ENCODE measurements at places on chromosomes 1 and 21.

DNA sequence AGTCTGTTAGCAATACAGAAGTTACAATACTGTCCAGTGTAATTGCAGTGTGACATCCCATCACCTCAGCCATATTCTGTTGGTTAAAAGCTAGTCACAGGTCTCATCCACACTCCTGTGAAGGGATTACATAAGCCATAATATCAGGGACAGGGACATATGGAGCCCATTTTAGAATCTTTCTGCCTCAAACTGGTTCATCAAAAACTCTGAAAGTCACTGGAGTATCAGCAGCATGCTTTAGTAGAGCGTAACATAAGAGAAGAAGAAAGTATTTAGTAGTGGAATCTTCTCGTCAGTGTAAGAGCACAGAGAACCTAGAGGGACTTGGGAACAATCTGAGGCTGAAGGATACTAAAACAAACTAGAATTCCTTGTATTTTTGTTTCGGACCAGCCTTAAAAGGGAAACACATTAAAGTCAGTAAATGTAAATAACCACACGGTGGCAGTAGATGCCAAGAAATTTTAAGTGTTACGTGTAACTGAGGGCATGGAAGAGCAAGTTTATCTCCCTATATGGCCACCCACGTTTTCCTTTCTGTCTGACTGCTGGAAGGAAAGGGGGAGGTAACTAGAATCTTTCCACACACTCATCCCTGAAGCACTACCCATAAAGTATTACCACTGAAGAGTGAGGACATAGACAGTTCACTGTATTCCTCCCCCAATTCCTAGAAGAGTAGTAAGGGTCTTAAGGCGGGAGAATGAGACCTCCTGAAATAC, 41.6 kb upstream of the AGL start:
- DNase-seq, result no peak

DNA sequence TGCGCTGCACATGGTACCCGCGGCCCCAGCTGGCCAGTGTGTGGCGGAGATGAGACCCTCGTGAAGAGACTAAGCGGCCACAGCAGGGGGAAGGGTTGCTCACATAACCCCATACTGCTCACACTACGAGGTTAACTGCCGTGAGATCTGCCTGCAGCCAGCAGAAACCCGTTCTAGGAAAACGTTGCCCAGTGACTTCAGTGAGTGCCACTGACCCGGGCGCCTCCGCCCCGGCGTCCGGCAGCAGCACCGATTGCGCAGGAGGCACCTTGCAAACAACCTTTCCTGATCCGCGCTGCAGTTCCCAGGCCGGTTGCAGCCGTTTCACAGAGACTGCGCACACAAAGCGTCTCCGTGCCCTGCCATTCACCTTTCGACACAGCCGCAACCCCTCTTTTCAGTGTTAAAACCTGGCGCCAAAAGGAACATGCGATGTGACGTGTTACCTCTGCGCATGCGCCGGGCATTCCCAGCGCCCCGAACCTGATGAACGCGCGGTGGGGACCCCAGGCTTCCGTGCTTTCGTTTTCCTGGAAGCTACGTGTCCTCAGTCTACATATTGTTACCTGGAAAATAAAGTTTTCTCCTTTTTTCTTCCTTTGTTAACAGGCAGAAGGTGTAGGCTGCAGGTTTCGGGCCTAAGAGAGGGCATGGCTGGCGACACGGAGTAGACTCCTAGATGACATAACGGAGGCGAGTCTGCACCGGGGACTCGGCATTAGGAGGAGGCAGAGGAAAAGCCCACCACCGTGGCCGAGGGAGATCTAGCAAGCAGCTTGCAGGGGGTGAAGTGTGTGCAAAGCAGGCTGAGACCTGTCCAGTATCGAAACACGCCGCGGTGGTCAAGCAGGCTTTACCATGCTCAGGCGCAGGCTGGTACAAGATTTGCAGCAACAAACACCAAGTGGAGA, 8.9 kb downstream of the VPS26C start:
- DNase-seq, result peak; percentile 64

- no peak for DNase-seq
These were observed 70.7 kb upstream of the ESRRG start for GRCh38 chr1:216793973-216794372.

GRCh38 chr1:82587371-82587770, 786.6 kb downstream of the ADGRL2 start:
- no peak for DNase-seq

DNA sequence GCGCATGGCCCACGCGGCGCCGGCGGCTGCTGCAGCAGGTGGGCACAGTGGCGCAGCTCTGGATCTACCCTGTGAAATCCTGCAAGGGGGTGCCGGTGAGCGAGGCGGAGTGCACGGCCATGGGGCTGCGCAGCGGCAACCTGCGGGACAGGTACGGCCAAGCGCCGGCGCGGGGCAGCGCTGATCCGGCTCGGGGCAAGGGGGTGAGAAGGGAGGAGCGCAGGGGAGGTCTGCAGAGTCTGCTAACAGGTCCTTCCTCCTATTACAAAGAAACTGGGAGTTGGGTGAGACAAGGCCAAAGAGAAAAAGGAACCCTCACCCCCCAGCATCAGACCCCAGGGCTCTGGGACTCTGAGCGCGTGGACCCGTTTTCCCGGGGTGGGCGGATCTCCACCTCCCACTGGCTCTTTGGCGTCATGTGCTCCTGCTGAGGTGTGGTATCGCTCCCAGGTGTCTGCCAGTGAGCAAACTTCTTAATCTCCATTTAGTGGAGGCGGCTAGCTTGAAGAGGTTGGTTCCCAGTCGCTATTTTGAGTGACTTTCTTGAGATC, 431 bp downstream of the MTARC1 start:
- no peak for DNase-seq

GRCh38 chr1:41664861-41665640, 180.6 kb upstream of the EDN2 start:
- DNase-seq, result no peak

DNA sequence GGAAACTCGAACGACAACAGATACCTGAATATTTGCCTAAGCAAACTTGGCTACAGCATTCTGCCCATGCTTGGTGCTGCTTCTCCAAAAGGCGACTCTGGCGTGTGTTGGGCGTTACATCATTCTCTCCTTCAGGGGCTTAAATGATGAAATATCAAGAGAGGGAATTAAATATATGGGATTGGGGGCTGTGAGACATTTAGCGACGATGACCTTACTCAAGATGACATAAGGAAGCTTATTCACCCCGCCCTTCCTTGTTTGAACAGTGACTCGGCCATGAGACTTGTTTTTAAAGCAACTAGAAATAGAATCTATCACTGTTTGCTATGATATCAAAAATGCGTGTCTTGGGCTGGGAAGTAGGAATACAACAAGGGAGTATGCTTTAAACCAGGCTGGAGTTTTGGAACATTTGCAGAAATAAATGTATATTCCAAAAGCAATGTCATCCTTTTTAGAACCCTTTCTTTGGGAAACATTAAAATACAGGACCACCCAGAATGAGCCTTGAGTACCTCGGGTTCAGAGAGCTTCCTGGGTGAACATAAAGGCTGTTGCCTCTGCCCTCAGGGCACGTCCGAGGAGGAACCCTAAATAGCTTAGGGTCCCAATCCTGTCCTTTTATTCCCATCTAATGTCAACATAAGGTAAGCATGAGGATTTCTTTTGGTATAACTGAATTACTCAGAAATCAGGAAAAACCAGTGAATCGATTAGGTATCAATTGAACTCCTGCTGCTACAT, 123.3 kb upstream of the SLC45A1 start:
- DNase-seq, result no peak

DNA sequence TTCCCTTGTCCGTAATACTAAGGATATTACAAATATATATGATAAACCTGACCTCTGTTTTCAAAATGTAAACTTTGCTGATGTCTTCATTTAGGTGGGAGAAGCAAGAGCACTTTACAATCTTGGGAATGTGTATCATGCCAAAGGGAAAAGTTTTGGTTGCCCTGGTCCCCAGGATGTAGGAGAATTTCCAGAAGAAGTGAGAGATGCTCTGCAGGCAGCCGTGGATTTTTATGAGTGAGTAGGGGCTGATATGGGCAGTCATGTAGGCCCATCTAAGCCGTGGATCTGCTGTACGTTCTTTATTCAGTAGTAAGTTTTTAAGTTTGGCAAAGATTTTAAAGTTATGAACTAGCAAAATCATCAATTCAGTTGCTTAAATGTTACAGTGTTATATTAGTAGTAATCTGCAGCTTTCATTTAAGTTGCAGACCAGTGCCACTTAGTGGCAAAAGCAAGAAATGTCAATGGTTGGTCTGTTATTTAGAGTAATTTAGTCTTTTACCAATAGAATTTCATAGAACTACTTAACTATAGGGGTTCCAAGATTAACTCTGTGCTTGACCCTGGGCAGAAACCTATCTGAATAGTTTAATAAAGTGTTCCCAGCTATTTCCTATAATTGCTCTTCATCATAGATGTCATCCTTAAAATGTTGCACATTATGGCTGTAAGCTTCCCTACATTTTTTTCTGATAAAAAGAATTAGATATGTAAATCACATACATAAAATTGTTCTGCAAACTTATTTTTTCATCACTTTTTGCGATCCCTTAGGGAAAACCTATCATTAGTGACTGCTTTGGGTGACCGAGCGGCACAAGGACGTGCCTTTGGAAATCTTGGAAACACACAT, 21.3 kb downstream of the GPSM2 start:
- DNase-seq, result no peak

DNA sequence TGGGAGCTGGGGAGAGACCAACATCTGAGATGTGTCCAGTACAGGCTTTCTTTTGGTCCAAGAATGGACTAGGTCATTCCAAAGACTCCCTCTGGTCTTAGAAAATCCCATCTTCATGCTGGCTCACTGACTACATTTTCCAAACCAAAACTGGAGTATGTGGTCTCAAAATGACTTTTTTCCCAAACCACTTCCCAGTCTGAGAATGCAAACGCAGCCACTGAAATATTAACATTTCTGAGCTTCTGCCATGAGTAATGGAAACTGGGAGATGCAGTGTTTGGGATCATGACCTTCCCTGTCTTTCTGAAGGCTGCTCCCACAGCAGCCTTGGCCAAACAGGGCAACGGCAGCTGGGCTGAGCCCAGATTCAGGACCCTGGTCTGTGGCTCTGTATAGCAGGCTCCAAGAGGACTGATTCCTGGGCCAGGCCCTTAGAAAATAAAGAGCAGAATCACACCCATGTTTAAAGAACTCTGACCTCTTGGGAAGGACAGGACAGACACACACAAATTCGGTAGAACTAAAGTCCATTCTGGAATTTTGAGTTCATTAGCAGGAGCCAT, 62.1 kb upstream of the CNTN2 start:
- no peak for DNase-seq

DNA sequence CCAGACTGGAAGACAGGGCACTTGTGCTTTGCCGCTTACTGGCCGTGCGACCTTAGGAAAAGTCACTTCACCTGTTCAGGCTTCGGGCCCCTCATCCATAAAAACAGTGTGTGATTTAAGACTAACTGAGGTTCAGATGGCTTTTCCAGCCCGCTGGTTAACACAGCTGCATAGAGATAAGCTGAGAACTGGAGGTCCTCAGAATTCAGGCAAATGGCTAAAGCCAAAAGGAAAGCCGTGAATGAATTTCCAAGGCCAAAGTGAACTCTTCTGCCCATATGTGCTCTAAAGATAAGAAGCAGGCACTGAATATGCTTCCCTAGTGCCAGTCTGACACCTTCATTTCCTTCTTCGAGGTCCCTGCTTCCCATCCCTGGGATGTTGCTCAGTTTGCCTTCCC, 23.5 kb upstream of the SARS1 start:
- no peak for DNase-seq

DNA sequence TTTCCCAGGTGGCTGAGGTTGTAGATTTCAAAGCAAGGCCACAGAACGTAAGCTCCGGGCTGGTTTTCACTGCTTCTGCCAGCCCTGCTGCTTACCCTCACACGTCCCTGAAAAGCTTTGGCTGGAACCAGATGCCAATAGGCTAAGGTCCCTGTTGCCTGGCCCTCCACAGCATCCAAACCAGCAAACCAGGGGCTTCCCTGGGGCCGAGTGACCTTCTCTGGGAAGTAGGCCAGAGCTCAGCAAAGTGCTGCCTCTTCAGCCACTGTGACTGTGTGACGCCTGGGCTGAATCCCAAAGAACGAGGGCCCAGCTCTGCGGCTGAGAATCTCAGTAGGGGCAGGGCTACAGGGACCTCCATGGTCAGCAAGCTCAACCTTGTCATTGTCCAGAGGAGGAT, 28.9 kb upstream of the RBM15 start:
- DNase-seq, result no peak
